NCI-H2029 treated with DMSO at 0.1 percent for 48 hours (cell line): ENCODE measurements at places on chromosomes 12 and 14.

DNA sequence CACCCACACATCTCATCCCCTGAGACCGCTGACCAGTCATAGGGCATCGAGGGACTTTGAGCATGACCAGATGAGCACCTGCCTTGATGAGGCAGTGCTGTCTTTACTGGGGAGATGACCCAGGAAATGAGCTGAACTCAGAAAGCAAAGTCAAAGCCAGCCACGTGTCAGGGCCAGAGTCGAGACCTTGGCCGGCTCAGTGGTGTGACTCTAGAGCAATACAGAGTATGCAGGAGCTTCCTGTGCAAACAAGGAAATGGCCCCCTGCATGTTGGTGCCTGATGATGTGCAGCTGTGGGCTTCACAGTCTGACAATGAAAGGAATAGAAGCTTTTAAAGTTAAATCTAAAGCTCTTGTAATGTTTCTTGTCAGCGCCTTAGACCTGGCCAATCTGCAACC lies 332.9 kb downstream of the PCNX1 start:
- DNase-seq, result no peak

GRCh38 chr12:64139021-64139420 lies 83.1 kb downstream of the KICS2 start:
- DNase-seq, result no peak

DNA sequence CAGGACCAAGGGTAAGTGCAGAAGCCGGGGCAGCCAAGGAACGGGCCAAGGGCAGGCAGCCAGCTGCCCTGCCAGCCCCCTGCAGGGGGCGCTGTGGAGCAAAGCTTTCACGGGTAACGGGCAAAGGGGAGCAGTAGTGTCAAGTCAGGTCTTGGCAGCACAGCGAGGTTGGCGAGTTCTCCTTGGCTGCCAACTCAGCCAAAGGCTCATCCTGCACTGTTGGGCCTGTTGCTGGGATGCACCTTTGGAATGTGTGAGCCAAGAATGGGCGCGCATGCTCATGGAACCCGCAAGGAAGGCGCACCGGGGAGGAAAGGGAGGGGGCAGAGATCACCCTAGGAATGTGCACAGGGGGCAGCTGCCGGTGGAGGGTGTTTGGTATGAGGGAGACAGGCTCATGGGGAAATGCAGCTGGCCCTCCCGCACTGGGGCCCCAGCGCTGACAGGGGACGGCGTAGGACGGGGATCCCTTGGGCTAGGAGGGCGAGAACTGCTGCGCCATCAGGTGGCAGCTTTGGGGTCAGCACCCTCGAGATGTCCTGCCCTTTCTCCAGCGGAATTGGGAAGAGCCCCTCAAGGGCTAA lies 138.0 kb downstream of the ASCL4 start:
- no peak for DNase-seq

DNA sequence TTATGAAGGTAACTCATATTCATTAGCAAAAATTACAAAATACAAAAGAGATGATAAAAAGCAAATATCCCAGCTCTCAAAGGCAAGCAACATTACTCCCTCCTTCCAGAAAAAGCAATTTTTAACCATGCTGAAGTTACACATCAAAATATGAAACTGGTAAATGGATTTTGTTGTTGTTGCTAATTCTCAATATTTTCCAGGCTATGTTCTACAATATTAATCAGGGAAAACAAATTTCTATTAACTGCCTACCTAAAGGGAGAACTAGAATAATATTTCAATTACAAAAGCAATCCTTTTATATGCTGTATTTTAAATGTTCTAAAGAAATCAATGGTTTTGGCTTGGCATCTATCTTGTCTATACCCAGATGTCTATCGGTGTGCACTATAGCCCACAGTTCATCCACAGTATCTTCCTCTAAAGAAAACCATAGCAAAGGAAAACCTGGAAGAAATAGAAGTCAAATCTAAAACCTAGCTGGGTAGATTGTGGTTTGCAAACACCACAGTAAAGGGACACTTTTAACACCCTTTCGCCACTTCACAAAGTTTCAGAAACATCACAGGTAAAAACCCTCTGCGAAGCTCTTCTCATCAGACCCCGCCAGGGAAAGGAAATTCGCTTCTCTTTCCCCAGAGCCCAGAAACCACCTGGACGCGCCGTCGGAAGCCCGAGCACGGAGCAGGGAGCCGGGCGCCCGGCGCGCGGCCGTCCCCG lies 32.0 kb downstream of the TC2N start:
- no peak for DNase-seq

GRCh38 chr12:109738878-109739665 lies 25.4 kb downstream of the FAM222A start:
- no peak for DNase-seq

GRCh38 chr12:101841069-101841468 lies 10.3 kb upstream of the GNPTAB start:
- DNase-seq, result no peak
